GM13977 (cell line): ENCODE measurements at places on chromosomes 2 and 18.

- DNase-seq, result no peak
Observed at GRCh38 chr2:38106405-38107094, 30.6 kb upstream of the CYP1B1 start.

DNA sequence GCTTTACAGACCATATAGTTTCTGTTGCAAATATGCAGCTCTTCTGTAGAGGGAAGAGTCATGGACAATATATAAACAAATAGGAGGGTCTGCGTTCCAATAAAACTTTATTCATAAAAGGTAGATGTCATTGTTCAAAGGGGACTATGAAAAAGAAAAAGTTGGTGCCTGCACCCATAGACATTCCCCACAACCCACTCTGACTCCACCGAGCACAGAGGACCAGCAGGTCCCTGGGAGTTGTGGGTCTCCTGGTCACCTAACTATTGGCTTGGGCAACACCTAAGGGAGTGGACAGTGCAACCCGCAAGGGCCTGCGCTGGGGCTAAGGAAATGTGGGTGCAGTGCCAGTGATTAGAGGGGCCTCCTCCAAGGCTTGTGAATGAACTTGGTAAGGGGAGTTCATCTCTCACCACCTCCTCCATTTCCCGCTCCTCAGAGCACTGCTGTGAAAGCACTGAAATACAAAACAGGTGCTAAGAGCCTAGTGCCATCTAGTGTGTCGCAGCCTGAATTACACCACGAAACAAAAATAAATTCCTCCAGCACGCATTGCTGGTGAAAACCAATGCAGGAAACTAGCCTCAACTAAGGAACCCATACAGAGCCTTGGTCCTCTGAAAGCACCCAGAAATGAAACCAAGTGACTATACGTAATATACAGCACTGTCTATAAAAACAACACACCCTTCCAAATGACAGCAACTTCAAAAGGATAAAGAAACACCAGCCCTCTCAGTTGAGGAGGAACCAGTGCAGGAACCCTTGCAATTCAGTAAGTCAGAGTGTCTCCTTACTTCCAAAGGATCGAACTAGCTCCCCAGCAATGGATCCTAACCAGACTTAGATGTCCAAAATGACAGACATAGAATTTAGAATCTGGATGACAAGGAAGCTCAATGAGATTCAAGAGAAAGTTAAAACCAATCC lies 166.6 kb downstream of the RNF144A start:
- no peak for DNase-seq

- DNase-seq, result no peak
Observed at GRCh38 chr2:203781151-203781550, 74.7 kb downstream of the CD28 start.

- no peak for DNase-seq
Observed at GRCh38 chr18:60649842-60650536, 277.4 kb upstream of the MC4R start.

DNA sequence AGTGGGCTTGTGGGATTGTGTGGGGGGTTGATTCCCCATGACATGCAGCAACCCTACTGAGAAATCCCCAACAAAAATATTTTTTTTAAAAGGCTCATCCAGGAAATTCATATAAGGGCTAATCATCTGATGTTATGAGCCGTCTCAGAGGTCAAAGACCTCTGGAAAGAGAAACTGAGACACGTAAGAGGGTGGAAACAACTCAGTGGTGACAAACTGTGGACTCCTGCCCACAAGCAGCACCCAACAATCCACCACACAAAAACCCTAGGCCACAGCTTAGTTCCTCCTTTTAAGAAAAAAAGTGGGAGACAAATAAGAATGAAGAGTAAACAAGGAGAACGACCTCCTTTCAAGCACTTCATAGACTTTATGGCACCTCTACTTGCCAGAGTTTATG lies 1096.1 kb upstream of the NRXN1 start:
- no peak for DNase-seq

DNA sequence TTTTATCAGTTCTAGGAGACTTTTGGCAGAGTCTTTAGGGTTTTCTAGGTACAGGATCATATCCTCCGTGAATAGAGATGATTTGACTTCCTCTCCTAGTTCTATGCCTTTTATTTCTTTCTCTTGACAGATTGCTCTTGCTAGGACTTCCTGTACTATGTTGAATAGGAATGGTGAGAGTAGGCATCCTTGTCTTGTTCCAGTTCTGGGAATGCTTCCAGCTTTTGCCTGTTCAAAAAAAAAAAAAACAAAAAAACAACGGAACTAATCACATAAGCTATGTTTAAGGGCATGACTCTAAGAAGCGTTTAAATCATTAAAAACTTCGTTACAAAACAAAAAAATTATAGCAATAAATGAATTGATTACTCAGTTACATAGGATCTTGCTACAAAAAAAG lies 145.7 kb downstream of the NUP35 start:
- DNase-seq, result no peak

DNA sequence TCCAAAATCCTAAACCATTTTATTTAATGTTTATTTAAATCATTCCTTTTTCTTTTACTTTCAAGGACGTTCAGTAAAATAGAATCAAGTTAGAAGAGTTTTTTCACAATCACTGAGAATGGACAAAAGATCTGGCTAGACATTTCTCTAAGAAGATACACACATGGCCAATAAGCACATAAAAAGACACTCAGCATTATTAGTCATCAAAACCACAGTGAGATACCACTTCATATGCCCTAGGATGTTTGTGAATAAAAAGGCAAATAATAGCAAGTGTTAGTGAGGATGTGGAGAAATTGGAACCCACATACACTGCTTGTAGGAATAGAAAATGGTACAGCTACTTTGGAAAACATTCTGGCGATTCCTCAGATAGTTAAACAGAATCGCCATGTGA lies 76.1 kb downstream of the RHBDD1 start:
- no peak for DNase-seq

DNA sequence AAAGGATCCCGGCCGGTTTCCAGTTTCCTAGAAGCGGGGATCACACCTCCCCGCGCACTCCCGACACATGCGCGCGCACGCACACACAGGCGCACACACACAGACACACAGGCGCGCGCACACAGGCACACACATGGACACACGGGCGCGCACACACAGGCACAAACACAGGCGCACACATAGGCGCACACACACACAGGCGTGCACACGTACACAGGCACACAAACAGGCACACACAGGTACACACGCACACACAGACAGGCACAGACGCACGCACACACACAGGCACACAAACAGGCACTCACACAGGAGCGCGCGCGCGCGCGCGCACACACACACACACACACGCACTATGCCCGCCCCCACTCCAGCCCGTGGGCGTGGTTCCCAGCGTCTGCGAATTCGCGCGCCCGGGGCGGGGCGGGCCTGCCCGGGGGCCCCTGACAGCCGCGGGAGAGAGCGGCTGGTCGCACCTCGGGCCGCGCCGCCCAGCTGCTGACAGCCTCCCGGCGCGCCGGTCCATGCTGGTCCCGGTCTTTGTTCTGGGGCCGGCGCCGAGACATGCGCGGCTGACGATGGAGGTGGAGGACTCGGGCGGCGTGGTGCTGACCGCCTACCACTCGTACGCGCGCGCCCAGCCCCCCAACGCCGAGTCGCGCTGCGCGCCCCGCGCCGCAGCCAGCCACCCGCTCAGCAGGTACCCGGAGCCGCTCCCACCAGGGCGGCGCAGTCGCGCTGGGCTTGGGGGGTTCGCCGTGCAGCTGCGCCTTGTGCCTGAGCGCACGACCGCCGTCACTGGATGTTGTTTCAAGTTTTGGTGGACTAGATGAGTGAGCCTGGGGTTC lies at the start of gene ARHGAP28:
Gene ARHGAP28, plus strand, starts transcription at position 470 of the 845 bp plus-strand sequence. Its CDS starts 106 bp downstream, at position 576.
- peak; percentile 50 for DNase-seq

- no peak for DNase-seq
Observed at GRCh38 chr2:26448651-26449050, 29.3 kb downstream of the OTOF start.

DNA sequence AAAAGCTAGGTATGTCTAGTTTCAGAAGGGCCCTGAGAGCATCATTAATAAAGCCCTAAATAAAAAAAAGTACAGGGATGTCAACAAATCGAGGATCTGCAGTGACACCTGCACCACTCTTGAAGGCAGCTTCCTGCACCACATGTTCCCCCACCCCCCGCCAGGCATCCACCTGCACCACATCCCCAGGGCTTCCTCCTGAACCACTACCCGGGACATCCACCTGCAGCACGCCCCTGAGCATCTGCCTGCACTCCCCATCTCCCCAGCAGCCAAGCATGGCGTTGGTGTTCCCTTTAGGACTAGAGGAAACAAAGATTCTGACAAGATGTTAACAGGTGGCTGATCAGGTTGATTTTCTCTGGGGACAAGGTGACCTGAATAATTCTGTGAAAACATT lies 55.2 kb downstream of the DLGAP1 start:
- no peak for DNase-seq

DNA sequence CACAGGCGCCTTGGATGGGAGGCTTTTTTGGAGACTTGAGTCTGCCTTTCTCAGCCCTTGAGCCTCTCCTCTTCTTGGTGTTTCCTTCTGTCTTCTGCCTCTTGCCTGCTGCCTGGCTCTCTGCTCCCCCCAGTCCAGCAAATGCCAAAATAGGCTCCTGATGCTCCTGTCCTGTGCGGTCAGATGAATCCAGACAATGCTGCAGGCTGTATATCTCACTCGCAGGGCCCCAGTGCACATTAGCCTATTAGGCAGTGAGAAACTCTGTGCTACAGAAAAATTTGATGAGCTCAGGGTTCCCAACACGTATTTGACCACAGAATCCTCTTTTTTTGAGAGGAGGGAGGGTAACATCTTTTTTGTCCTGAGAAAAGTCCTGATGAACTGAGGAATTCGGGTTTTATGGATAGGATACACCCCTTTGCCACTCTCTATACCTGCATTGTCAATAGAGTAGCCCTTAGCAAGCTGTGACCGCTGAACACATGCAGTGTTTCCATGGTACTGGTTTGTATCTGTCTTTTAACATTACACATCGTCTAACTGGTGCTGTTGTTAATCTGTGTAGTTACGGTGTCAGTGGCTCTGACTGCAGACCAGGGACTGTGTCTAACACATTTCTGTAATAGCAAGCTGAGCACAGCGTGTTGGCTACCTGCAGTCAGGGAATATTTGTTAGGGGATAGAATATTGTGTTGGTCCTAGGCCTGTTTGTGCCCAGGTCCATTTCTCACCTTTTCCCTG lies 50.8 kb downstream of the FAM228A start:
- DNase-seq, result no peak

- DNase-seq, result no peak
Observed at GRCh38 chr2:207229161-207229560, 63.4 kb upstream of the KLF7 start.

- no peak for DNase-seq
Observed at GRCh38 chr2:152376968-152377367, 42.0 kb downstream of the FMNL2 start.

DNA sequence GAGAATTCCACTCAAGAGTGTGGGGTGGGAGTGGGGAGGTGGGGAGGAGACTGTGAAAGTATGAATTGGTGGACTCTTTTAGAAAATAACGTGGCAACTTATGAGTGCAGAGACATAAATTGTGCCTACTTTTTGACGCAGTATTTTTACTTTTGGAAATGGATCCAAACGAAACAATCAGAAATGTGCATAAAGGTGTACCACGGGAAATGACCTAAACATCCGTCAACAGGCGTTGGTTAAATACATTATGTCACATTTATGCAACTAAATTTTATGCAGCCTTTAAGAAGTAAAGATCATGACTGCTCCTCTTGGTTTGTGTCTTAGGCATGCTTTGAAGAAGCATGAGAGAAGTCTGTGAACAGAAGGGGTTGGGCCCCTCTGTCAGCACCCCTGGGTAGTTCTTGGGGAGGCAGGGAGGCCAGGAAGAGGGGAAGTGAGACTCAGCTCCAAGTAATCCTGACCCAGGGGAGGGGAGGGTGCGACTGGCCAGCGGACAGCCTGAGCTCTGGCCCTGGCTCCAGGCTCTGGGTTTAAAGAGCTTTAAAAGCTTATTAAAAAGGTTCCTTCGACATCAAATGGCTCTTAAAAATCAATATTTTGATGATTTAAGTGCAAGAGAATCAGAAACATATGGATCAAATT lies 126.4 kb upstream of the HAAO start:
- no peak for DNase-seq

DNA sequence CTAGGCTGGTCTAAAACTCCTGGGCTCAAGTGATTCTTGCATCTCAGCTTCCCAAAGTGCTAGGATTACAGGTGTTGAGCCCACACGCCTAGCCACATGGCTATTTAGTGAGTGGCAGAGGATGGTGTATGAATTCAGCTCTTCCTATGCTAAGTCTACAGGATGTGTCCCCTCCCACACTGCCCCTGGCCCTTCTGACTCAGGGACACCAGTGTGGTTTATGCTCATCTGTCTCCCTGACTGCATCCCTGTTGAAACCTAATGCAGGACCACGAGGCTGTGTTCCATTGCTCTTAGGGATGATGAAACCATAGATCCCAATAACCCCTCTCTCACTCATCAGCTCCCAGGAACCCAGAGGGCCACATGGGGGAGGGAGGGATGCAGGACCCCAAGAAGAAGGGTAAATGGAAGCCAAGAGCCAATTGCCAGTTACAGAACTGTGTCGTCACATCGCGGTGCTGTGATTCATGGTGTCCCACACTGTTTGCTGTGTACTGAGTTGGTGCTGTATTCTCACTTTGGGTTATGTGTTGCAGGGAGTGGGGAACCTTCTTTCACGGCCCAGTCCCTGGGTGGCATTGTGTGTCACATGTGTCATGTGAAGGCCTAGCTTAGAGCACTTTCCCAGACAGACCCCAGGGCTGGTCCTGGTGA lies 102.9 kb upstream of the HAAO start:
- no peak for DNase-seq

DNA sequence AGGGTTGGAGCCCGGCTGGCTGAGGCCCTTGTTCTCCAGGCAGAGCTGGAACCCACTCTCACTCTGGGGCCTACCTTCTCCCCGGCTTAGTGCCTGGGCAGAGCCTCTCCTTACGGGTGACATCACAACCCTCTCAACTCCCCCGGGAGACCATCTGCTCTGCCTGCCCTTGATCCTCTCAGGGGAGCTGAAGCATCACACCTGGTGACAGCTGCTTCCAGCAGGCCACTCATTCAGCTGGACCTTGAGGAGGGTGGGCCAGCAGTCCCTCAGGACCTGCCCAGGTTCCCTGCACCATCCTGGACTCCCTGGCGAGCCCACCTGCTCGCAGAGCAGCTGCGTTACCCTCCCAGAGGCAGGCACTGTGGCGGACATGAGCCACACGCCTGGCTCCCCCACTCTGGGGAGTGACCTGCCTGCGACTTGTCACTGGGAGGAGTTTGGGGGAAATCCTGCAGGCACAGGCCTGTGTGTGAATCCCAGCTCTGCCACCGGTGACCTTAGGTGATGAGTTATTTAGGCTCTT lies 13.1 kb downstream of the HS6ST1 start:
- DNase-seq, result peak; percentile 67

DNA sequence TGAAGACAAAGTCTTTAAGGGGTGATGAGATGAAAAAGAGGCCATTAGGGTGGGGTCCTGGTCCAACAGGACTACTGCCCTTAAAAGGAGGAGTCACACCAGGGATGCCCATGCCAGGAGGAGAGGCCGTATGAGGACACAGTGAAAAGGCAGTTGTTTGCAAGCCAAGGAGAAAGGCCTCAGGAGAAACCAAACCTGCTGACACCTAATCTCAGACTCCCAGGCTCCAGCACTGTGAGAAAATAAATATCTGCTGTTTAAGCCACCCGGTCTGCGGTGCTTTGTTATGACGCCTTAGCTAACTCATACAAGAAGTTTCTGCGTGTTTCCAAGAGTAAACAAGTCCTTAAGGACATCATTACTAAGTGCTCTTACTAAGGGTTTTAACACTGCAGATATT lies 93.6 kb downstream of the DNER start:
- no peak for DNase-seq

- DNase-seq, result peak; percentile 34
Observed at GRCh38 chr18:76658627-76659026, 163.6 kb upstream of the ZNF516 start.
